ENCODE measurements at places on chromosomes 2 and 18.

GRCh38 chr2:135650721-135651120 lies 90.9 kb upstream of the UBXN4 start:
- no peak for DNase-seq

DNA sequence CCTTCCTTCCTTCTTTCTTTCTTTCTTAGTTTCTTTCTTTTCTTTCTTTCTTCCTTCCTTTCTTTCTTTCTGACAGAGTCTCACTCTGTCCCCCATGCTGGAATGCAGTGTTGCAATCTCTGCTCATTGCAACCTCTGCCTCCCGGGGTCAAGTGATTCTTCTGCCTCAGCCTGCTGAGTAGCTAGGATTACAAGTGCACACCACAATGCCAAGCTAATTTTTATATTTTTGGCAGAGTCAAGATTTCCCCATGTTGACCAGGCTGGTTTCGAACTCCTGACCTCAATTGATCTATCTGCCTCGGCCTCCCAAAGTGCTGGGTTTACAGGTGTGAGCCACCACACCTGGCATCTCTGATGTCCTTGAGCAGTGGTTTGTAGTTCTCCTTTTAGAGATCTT lies 48.5 kb downstream of the IL1R2 start:
- no peak for DNase-seq

DNA sequence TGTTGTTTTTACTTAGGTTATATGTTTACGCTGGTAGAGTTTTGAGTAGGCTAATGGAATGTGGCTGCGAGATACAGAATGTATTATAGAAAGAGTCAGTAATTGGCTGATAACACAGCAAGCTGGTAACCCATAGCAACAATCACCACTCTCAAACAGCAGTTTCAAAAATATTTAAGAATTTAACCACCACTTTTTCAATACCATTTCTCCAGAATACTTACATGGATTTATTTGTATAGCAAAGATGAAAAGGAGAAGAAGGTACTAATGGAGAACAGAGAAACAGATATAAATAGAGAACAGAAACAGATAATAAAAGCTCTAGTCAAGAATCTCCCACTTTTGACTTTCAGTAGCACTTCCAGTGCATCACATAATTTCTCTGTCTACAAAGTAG lies 188.3 kb upstream of the SLC39A10 start:
- no peak for DNase-seq

DNA sequence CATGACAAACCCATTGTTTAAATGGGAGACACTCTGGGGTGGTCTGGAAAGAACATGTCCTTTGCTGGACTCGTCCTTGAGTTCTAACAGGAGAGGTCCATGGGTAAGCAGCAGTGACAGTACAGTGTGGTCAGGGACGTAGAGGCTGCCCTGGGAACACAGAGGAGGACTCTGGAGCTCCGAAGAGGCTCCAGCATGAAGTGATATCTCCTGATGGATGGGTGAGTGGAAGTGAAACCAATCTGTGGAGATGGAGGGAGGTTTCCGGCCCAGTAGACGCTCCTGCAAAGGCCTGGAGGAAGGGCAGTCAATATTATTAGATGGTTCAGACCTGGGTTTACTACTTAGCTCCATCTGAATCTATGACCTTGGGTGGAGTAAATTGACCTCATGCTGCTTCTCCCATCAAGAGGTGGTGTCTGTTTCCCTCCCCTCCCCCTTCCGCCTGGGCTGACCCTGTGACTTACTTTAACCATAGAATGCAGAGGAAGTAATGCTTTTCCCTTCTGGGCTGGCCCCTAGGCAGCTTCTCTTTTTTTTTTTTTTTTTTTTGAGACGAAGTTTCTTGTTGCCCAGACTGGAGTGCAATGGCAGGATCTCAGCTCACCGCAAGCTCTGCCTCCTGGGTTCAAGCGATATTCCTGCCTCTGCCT lies 2.3 kb upstream of the TFCP2L1 start:
- no peak for DNase-seq

- DNase-seq: no peak
These were observed 39.6 kb upstream of the STAT4 start for GRCh38 chr2:191190435-191190834.

DNA sequence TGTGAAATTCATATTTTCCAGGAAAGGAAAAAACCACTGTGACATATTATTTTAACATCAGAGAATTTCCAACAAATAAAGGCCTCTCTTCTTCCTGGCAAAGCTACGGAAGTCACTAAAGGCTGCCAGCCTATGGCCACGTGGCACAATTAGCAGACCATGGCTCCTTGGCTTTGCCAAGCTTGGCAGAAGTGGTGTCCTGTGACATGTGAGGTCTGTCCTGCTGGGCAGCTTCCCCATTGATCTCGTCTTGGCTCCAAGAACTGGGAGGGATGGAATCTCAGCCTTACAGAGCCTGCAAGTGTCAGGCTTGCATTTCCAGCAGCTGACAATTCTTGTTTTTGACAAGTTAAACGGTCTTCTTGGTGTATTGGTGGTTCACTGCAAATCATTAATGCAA lies 226.9 kb upstream of the THSD7B start:
- DNase-seq: no peak

GRCh38 chr2:31028417-31028816 lies 109.8 kb downstream of the GALNT14 start:
- DNase-seq: no peak

DNA sequence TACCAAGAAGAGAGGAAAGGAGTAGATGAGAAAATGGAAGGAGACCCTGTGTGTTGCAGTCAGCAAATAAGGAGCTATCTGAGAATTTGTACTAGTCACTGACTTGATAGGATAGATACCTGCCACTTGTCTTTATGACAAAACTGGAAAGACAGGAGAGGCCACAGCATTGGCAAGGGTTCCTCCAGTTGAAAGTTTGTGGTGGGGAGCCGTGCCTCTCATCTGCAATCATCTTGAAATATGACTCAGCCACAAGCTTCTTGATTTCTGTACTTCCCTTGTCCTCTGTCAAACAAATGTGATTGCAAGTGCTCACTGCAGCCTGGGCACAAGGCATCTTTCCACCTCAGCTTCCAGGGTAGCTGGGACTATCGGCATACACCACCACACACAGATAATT lies 99.1 kb downstream of the GREB1L start:
- DNase-seq: no peak

- no peak for DNase-seq
These were observed 10.9 kb downstream of the TTLL4 start for GRCh38 chr2:218721488-218721887.

- DNase-seq: no peak
These were observed 29.9 kb upstream of the ZNF512 start for GRCh38 chr2:27552941-27553340.

GRCh38 chr18:11147371-11147951 lies 1.9 kb downstream of the PIEZO2 start:
- DNase-seq: no peak

DNA sequence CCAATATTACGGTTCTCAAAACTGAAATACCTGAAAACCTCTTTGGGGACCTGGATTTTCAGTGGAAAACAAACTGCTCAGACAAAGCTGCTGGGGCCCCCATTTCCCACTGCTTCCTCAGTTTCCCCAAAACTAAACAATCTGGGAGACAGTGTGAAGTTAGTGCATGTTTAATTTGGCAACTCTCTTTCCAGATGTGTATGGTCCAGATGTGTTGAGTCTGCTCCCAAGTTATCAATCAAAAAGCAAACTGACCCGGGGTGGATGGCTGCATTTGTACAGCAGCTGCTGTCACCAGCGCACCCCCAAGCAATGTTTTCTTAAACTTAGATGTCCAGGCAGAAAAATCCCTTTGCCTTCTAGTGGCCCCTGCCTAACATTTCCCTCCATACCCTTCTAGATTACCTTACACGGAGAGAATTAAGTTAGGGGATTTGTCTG lies 136.9 kb downstream of the COPS8 start:
- DNase-seq: no peak

- no peak for DNase-seq
These were observed 20.8 kb downstream of the LDLRAD4 start for GRCh38 chr18:13239171-13239956.

DNA sequence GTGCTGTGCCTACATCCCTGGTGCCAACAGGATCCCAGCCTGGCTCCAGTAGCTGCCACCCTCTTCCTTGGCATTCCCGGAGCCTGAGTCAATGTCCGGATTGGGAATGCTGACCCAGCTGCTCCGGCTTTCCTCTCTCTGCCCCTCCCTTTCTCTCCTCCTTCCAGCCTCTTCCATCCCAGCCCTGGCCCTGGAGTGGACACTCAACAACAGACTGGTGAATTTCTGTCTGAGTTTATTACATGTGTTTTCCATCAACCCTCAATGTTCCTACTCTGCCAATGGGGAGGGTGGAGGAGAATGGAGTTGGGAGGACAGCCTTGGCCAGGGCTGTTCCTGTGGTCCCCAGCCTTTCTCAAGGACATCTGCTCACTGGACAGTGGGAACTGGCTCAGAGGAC lies 917 bp upstream of the PRKAG3 start:
- DNase-seq: peak; percentile 23

DNA sequence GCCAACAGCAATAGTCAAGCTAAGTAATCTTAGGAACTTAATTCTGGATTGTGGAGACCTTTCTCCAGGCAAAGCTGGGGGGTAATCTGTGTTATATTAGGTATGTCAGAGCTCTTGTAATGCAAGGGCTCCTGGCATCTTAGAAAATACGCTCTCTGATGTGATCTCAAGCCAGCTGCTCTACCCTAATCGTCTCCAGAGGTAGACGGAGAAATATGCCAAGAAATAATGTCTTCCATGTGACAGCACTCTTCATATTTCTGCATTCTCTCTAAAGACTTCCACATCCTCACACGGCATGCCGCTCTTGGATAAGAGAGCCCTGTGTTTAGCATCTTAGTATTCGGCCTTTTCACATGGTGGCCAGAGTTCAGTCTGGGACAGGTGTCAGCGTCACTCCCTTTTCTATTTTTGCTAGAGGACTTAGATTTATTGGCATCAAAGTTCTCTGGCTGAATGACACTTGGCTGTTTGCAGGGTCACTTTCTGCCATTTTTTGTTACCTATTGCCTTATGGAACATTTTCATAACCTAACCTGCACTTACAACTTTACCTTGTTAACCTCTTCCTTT lies 25.2 kb downstream of the CAPN13 start:
- no peak for DNase-seq

DNA sequence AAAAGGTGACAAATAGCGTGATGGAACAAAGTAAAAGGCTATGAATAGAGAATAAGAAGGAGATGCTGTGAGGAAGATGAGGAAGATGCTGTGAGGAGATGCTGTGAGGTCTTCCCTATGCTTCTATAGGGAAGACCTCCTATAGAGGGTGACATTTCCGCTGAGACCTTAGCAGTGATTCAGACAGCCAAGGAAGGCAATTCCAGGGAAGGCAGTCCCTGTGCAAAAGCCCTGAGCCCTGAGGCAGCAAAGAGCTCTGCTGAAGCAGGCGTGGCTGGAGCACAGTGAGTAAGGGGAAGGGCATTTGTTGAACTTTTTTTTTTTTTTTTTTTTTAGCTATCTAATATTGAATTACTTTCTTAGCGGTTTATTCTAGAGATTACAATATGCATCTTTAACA lies 142.7 kb upstream of the FOSL2 start:
- no peak for DNase-seq

GRCh38 chr2:28231110-28231631 lies 161.5 kb upstream of the FOSL2 start:
- DNase-seq: no peak

GRCh38 chr18:47036927-47037578 lies 1.6 kb upstream of the ELOA2 start:
- DNase-seq: no peak

DNA sequence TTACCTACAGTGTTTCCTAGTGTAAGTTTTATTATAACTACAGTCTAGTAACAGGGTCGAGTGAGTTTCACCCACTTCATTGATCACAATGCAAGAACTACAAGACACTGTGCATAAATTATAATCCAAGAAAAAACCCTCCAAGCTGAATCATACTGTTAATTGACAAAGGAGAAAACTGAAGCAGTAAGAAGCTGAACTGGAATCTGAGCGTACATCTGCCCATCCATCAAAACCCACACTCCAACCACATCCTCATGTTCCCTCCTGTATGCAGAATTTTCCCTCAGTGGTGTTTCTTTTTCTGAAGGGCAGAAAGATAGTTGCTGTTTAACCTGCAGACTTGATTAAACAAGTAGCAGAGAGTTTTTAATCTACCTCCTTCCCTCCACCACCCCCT lies 49.5 kb upstream of the KIDINS220 start:
- no peak for DNase-seq

DNA sequence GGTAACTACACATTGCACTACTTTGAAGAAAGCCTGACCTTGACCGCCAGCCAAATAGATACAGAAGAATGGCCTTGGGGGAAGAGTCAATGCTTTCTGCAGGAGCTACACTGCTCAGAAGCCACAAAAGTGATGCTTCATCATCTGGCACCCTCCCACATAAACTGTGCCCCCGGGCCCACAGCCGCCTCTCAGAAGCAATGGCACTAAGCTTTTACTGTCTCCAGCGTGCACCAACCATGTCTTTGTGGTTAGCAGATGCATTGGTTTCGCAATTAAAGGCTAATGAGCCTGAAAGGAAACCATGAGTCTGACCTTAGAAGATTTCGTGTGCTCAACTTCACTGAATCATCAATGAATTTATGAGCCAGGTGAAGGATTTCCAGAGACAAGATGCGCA lies 209.4 kb upstream of the TRIB2 start:
- no peak for DNase-seq

DNA sequence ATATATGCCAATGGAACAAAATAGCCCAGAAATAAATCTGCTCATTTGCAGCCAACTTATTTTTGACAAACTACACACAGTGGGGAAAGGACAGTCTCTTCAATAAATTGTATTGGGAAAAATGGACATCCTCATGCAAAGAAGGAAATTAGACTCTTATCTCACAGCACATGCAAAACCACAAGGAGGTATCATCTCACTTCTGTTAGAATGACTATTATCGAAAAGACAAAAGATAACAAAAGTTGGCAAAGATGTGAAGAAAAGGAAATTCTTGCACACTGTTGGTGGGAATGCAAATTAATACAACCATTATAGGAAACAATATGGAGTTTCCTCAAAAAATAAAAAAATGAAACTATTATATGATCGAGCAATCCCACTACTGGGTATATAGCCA lies 16.3 kb upstream of the WDR75 start:
- no peak for DNase-seq

DNA sequence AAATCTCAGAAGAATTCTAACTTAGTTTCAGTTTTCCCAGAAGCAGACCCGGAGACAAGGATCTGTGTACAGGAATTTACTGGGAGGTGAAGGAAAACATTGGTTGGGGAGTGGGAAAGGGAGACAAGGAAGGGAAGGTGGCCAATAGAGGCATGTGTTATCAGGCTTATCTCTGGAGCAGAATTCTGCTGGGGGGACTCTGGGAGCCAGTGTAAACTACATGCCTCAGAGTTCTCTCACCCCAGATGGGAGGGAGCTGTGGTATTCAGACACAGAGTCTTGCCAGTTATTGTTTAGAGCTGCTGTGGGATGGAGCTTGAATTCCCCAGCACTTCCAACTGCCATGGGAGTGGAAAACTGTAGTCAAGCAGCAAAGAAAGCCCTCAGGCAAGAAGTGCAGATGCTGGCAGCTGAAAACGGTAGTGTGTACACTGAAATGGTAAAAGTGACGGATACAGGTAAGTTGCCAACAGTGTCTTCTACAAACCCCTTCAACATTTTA lies 19.0 kb downstream of the DNPEP start:
- no peak for DNase-seq

GRCh38 chr18:75406491-75407445 lies 20.7 kb downstream of the SMIM21 start:
- no peak for DNase-seq
